ENCODE measurements at places on chromosomes 1 and 21.

DNA sequence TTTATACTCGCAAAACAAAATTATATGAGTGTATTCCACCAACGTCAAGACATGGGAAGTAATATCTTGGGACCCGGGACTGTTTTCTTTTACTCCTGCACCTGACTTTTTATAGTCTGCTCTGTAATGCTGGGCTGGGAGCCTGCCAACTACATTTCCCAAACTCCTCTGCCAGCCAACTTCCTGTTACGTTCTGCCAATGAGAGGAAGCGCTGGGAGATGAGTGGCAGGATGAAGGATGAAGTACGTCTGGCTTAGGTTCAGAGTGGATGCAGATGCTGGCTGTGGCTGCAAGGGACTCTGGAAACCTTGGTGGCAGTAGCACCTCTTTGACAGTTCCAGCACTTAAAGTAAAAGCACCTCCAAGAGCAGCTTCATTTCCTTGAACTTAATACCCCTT lies 59.6 kb downstream of the USP24 start:
- no peaks in the 10 kb centered on the region for H3K27me3 ChIP-seq
- H3K27ac ChIP-seq, result no peak overlapping the region
- DNase-seq, result peak; percentile 28
- peaks cover 63% of the 10 kb centered on the region for H3K36me3 ChIP-seq

DNA sequence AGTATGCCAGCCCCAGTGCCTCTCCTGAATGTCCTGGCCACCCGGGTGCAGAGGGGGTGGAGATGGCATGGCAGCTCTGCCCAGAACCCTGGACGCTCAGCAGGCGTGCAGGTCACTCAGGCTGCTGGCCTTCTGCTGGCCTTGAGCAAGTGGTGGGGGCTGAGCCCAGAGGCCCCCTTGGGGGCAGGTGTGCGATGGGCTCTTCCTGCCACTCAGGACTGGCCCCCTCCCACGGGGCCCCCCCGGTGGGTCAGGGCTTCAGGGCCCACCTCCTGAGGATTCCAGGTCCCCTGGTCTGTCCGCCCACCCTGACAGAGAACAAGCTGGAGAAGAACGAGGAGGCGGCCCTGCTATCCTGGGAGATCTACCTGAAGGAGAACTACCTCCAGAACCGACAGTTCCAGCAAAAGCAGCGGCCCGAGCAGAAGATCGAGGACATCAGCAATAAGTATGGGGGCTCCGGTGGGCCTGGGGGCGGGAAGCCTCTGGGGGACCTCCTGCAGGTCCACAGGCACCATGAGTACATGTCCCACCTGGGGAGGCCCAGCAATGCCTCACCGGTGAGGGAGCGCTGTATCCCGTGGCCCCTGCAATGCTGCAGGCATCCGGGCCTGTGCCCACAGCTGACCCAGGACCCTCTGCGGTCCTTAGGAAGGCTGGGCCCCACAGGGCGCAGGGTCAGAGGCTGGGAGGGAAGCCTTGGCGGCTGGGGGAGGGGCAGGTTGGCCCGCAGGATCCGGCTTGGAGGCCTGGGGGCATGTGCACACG lies 37.0 kb upstream of the LRRC3 start:
- H3K27ac ChIP-seq, result no peak overlapping the region
- H3K36me3 ChIP-seq, result no peaks in the 10 kb centered on the region
- H3K4me3 ChIP-seq, result no peak overlapping the region
- no peaks in the 10 kb centered on the region for H3K27me3 ChIP-seq
- no peak for DNase-seq

GRCh38 chr1:112761714-112762480 lies 46.8 kb upstream of the PPM1J start:
- H3K4me3 ChIP-seq, result no peak overlapping the region
- H3K27ac ChIP-seq, result no peak overlapping the region

DNA sequence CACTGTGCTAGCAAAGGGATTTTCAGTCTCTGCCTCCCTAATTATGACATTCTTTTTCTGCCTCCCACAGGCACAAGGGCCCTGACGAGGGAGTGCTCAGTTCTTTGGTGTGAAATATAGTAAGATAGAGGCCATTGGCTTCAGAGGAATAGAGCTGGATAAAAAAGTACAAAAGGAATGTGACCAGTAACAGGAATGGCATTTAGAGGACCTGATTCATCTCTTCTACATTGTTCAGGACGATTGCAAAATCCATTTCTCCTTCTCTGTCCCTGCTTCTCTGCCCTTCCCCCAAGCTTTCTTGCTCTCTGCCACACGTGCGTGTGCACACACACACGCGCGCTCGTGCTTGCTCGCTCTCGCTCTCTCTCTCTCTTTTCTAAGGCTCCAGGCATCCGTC lies 668.2 kb downstream of the KIF26B start:
- H3K27ac ChIP-seq, result no peak overlapping the region
- H3K4me3 ChIP-seq, result no peak overlapping the region
- no peaks in the 10 kb centered on the region for H3K27me3 ChIP-seq

DNA sequence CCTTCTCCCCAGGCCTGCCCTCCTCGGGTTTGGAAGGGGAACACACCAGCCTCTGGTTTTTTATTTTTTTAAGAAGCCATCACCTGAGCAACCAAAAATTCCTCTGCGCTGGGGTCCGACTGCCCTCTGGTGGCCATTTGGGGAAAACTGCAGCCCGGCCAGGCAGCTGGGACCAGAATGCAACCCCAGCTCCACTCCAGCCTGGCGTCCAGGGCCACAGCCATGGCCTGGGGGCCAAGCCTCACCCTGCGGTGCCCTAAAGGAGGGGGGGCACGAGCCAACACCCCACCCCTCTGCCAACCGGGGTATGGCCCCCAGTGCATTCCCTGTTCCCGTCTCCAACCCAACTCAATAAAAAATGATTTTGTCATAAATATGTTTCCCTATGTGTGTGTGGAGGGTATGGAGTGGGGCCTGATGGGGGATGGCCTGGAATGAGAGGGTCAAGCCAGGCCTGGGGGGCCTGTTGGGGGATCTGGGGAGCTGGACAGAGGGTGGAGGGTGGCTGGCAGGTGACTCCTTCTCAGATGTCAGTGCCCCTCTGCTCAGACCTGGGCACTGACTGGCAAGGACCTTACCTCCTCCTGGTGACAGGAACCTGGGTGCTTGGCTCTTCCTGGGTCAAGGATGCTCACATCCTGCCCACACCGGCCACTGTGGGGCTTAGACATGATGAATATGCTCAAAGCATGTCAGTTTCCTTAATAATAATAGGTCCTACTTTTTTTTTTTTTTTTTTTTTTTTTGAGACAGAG lies 3.2 kb downstream of the GPR3 start:
- H3K27me3 ChIP-seq, result no peaks in the 10 kb centered on the region
- H3K4me3 ChIP-seq, result no peak overlapping the region
- peak; percentile 87 for DNase-seq
- no peak overlapping the region for H3K27ac ChIP-seq

GRCh38 chr1:181050922-181051321 lies 17.1 kb downstream of the MR1 start:
- no peaks in the 10 kb centered on the region for H3K36me3 ChIP-seq
- H3K4me1 ChIP-seq, result no peaks in the 10 kb centered on the region
- no peak overlapping the region for H3K4me3 ChIP-seq
- H3K27ac ChIP-seq, result no peak overlapping the region

GRCh38 chr1:8016210-8016894 lies 9.8 kb downstream of the ERRFI1 start:
- H3K4me3 ChIP-seq, result no peak overlapping the region
- DNase-seq, result no peak
- H3K27ac ChIP-seq, result no peak overlapping the region

All from SJCRH30 (cell line).